ENCODE measurements at places on chromosomes 1 and 21.

DNA sequence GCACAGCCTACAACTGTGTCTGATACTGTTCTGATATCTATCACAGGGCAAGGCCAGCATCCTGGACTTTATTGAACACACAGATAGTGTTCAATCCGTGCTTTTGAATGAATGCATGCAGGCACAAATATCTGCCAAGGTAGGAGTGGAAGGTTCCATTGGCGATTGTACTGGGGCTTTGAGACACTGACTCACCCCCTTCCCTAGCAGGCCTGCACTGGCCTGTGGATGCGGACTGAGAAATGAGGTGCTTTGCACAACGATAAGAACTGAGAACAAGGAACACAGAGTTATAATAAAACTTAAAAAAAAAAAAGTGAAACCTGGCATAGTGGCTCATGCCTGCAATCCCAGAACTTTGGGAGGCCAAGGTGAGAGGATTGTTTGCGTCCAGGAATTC, 62.4 kb upstream of the NGF start:
- no peak for DNase-seq

DNA sequence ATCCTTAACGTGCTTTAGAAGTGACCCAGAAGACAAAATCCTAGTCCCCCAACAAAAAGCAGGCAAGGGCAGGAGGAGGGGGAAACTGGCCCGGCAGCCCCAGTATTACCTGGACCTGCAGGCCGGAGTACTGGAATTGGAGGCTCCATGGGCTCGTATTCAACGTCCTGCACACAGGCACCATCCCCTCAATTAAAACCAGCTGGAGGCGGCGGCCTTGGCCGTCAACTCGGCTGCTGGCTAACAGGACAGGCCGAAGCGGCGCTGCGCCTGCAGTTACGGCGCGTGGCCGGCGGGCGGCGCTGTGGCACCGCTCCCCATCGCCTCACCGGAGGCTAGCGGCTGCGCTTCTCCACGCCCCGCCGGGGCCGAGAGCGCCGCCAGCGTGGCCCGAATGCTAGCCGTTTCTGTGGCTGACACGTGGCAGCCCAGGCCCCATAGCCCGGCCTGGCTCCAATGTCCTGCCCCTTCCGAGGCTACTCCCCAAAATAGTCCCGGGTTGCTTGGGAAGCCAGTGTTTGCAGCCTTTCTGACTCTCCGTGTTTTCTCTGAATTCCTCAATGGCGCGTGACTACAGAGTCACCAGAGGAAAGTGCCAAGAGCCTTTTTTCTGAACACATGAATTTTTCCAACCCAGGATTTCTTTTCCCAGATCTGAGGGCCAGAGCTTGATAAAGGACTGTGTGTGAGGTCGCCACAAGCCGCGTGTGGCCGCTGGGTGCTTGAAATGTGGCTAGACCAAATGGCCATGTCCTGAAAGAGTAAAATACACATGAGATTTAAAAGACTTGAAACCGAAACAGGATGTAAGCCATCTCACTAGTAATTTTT, 82.5 kb downstream of the HHIPL2 start:
- DNase-seq: peak; percentile 55

GRCh38 chr1:156910309-156910782, 10.1 kb upstream of the LRRC71 start:
- no peak for DNase-seq

DNA sequence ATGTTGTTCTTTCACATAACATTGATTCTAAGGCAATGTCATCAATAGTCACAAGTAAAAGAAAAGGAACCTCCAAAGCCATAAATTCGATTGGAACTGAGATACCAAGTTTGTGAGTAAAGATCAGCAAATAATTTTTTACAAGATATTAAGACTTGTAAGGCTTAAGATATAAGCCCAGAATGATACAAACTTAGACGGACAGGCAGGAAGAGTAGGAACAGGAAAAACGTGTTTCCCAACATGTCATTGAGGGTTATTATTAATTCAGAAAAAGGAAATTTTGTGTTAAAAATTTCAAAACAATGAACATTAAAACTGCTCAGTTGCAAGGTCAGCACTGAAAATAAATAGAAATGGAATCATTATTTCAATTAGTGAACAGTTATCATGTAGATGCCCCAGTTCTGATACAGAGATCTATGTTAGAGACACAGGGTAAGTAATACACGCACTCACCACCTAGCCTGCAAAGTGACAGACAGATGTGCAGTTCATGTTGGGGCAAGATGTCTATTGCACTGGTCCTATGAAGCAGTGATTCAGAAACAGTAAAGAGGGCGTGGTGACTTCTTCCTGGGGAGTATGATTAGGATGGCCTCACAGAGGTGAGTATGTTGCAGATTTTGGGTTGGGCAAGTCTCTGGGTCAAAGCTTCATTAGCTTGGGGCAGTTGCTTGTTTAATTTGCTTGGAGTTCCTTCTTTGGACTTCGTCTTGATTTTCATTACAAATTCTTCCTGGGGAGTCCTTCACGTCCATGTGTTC, 284.4 kb downstream of the SETD4 start:
- no peak for DNase-seq

DNA sequence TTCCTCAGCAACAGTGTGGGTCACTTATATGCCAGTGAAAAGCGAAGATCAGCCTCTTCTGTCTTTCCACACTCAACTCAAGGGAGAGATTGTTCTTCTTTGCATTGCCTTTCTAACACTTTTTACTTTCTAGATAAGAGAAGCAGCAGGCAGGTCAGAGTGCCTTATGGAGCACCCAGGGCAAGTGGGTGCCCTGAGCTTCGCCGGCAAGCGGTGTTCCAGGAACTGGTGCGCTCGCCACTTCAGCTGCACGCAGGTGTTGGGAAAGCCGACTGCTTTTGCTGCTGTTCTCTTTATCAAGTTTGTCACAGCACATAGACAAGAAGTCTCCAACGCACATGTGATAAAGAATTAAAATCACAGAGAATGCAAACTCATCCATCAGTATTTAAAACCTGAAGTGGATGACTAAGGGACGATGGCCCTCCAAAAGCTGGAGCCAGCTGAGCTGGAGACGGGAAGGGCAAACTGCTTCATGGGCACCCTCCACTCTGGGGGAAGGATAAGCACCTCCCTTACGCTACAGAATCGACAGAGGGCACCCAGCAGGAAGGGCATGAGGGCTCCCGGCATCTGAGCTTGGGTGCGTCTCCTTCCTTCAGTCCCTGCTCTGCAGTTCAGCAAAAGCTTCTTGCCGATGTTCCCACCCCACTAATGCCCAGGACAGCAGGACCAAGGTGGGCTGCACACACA, 20.7 kb downstream of the UBE2G2 start:
- DNase-seq: no peak

DNA sequence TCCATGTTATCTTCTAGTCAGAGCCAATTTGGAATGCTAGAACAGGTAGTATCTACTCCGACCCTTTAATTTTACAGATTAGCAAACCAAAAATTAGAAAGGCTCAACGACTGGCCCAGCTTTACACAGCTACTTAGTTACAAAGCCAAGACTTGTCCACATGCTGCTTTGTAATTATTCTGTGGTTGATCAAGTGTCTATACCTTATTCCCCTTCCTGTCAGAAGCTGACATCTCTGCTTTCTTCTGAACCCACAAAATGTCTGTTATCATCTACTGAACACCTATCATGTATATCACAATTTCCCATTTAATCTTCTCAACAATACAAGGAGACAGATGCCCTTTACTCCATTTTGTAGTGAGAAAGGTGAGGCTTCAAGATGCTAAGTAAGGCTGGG, 15.6 kb downstream of the TGFBR3 start:
- no peak for DNase-seq

- no peak for DNase-seq
Measured at GRCh38 chr21:33433425-33434114, 30.4 kb downstream of the IFNGR2 start.

GRCh38 chr21:42476388-42477331, 19.4 kb downstream of the RSPH1 start:
- no peak for DNase-seq

Data from stimulated activated CD8-positive, alpha-beta memory T cell treated with anti-CD3 and anti-CD28 coated beads, Interleukin-4, amount 100 ng/mL, for 1 hour (primary cell).